ENCODE measurements at places on chromosomes 7 and 10.

DNA sequence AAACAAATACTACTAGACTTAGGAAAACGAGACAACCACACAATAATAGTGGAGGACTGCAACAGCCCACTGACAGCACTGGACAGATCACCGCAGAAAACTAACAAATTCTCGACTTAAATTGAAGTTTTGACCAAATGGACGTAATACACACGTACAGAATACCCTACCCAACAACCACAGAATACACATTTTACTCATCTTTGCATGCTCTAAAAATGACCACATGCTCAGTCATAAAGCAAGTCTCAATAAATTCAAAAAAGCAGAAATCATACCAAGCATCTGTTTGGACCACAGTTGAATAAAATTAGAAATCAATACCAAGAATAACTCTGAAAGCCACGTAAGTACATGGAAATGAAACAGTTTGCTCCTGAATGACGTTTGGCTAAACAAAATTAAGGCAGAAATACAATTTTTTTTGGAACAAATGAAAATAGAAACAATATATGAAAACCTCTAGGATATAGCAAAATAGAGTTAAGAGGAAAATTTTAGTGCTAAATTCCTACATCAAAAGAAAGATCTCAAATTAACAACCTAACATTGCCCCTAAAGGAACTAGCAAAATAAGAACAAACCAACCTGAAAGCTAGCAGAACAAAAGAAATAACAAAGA is 30.6 kb downstream of the MAPK8 start:
- no peak for DNase-seq

GRCh38 chr7:32167256-32167655 is 97.0 kb upstream of the PDE1C start:
- DNase-seq, result no peak

GRCh38 chr10:28147706-28148105 is 148.8 kb upstream of the ODAD2 start:
- no peak for DNase-seq

DNA sequence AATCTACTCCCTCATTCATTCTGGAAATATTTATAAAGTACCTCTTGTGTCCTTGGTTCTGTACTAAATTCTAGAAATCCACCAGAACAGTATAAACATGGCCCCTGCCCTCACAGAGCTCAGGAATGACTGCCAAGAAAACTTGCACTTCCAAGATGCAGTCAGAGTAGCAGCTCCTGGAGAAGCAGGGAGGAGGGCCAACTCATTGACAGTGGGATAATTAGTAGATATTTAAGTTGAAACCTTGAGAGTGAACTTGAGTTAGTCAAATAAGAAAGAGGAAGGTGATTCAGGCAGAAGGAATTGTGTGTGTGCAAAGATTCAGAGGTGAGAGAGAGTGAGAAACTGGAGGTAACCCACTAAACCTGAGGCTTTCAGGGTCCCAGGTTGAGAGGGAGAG is 182.2 kb upstream of the INHBA start:
- DNase-seq, result no peak

- DNase-seq, result no peak
Observed at GRCh38 chr7:33862946-33863814, 42.2 kb upstream of the BMPER start.

DNA sequence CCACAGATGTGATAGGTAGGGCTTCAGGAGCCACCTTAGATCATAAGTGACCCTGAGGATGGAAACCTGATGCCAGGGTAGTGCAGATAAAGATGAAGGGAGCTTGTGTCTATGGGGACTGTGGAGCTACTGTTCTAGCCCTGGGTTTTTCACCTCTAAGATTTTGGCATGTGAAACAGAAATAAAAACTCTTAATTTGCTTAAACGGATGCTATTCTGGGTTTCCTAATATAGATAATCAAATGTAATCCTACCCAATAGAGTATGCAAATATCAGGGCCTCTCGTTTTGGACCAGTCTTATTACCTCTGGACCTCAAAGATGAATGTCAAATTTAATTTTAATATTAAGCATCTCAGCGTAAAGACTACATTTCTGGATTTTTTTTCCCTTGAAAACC is 49.3 kb downstream of the ABCB4 start:
- DNase-seq, result no peak

GRCh38 chr7:56099653-56100052 is 6.6 kb downstream of the CHCHD2 start:
- no peak for DNase-seq
